ENCODE measurements at places on chromosomes 3 and 15.

DNA sequence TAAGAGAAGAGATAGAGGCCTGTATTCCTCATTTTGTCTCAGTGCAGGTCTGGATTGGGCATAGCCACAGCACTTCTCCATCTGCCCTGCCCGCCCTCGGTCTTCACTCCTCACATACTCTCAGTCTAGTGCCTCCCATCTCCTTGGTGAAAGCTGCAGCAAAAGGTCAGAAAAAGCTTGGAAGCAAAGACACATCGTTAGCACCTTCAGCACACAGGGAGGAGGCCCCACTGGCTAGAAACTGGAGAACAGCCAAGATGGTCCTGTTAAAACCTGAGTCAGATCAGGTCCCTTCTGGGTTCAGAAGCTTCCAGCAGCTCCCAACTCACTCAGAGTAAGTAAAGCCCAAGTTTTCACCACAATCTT is 1.6 kb upstream of the KLF15 start:
- DNase-seq = no peak

- DNase-seq = no peak
Measured at GRCh38 chr3:100030346-100030745, 84.0 kb downstream of the FILIP1L start.

- no peak for DNase-seq
Measured at GRCh38 chr3:23044463-23044862, 158.7 kb upstream of the UBE2E2 start.

DNA sequence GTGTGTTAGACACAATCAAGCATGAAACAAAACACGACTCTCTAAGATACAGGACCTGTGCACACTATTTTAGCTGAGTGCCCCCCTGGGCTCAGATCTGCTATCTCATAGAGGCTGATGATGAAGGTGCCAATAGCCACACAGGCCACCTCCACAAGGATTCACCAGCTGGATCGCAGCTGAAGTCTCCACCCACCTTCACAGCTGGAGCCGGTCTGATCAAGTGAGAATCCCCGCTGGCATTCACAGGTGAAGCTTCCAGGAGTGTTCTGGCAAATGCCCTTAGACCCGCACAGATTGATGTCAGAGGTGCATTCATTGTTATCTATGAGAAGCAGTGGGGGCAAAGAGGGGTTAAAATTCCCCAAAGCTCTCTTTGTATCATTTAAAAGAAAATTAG is 90.1 kb downstream of the DUT start:
- DNase-seq = no peak

DNA sequence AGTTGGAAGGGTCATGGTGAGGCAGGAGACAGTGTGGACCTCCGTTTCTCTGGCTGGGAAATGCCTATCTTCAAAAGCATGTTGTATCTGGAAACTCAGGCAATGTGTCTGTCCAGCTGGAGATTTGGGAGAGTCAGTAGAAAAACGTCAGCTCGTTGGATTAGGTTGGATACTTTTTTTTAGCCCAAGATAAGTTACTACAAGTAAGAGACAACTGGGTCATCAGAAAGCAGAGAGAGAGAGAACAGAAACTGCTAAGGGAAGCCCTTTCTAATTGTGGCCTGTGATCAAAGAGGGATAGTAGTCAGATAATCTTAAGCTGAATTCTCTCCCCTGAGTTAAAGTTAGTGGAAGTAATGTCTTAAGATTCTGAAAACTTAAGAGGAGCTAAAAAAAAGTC is 78.9 kb upstream of the ZNF280D start:
- DNase-seq = no peak

- no peak for DNase-seq
Measured at GRCh38 chr3:196111939-196112386, 30.1 kb upstream of the TFRC start.

- no peak for DNase-seq
Measured at GRCh38 chr15:94265009-94265408, 33.6 kb downstream of the MCTP2 start.

DNA sequence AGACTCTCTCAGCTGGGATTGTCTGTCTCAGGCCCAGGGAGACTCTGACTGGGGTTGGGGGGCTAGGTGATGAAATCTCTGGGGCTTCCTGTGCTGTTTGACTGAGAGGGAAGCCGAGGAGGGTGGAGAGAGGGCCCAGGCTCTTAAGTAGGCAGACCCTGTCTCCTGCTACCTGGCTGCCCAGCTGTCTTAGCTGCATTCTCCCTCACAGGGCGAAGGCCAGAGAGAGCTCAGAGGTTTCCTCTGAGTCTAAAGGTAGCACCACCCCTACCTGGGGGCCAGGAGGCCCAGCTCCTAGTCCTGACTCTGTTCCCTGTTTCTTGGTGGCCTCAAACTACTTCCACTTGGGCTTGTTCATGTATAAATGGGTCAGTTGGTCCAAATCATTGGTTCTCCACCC is 24.4 kb downstream of the SMAD6 start:
- DNase-seq = no peak

- DNase-seq = no peak
Measured at GRCh38 chr15:72375501-72375845, 341 bp downstream of the HEXA start.

DNA sequence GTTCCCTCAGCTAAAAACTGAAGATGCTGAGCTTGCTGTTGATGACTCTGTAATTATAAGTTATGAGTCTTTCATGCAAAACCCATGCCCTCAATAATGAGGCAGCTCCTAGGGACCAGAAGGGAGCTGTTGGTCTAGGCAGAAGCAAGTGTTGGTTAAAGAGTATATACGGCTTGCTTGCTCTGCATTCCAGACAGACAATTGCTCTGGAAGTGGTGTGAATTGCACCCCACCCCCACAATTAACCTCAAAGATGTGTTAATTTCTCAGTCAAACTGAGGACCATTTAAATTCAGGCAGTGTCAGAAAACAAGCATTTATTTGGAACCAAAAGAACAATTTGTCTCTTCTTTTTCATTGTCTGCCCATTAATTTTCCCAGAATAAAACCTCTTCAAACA is 163.5 kb upstream of the EOMES start:
- no peak for DNase-seq

DNA sequence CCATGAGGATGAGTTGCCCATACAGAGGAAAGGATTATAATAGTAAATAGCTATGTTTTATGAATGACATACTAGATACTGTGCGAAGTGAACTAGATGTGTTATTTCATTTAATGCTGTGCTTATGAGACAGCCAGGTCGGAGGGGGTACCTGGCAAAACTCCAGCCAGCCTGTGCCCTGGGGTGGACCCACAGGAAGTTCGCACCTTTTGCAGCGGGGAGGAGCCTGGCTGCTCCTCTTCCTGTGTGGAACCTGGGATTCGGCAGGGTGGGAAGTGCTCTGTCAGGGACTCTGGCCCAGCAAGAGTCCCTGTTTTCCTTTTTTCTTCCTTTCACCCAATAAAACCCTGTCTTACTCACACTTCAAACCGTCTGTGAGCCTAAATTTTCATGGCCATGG is 452.2 kb downstream of the IL5RA start:
- no peak for DNase-seq

DNA sequence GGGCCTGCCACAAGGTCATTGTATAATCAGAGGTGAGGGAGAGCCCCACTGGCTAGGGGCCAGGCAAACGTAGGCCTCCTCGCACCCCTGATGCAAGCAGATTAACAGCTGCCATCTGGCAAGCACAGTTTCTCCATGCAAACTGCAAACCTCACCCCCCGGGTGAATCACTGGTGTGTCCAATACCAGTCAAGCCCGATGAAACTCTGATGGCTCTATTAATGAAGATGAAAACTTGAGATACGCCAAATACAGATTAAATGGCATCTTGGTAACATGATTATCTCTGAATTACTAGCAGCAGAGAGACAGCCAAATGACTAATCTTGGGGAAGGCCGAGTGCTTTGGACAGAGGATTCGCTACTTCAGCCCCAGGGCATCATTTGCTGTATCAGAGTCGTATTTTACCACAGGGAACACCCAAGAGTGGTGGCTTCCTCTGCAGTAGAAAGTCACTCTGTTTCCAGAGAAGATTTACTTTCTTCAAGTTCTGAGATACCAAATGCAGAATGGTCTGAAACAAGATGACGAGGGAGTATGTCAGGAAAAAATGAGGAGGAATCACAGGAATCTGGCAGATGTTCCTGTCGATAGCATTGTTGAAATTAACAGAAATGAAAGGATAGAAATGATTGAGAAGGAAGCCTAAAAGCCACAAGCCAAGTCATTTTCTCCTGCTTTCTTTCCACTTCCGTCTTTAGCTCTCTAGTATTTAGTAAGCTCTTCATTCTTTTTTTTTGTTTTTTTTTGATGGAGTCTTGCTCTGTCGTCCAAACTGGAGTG is 96.2 kb upstream of the NR2F2 start:
- DNase-seq = no peak

- no peak for DNase-seq
Measured at GRCh38 chr15:68379058-68379758, 52.8 kb downstream of the ITGA11 start.

DNA sequence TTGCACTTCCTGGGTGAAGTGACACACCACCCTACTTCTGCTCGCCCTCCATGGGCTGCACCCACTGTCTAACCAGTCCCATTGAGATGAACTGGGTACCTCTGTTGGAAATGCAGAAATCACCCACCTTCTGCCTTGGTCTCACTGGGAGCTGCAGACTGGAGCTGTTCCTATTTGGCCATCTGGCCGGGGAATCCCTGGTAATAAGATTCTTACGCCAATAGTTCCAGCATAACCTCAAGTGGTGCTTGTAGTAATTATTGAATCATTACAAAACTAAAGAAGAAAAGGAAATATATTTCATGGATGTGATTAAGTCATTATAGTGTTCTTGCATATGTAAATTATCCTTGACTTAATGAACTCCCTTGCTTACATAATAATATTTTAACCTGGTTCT is 841.9 kb downstream of the CADM2 start:
- no peak for DNase-seq

GRCh38 chr3:154559623-154560022 is 129.6 kb upstream of the GPR149 start:
- DNase-seq = no peak

DNA sequence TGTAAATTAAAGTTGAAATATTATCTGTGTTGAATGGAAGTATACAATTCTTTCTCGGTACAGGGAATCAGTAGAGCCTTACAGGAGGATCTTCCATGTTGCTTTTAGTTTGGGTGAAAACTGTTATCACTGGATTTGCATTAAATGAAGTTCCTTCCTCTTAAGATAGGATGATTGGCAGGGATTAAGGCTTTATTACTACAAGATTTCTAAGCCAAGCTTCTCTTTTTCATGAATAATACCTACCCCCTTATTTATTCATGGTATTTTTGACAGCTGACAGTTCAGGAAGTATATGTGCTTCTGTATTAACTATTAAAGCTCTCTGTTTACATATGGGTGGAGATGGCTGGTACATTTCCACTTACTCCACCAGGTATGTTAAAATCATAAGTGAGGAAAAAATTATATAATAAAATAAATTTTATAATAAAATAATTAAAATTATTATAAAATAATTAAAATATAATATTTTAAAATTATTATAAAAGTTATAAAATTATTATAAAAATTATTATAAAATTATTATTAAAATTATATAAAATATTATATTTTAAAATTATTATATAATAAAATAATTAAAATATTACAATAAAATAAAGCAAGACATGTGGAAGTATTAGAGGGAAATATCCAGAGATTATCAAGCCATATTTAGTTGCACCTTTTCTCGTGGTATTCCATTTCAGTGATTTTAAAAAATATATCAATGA is 332.9 kb downstream of the ROBO2 start:
- no peak for DNase-seq

- DNase-seq = no peak
Measured at GRCh38 chr3:148856384-148856783, 8.7 kb upstream of the CPA3 start.

DNA sequence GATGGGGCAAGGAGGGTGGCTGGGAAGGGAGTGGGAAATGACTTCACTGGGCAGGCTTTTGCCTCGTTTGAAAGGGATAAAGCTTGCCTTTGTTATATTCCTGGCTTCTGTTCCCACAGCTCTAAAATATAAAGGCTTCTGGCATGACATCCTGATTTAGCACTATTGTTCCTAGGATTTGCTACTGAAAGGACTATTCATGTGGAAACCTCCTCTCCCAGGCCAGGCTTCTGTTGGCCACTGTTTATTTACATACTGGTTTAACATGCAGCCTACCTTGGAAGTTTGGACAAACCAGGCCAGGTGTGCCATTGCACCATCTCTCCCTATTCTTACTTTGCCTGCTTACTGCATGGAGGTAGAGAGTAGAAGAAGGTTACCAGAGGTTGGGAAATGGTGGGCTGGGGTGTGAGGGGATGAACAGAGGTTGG is 2.4 kb upstream of the LMCD1 start:
- no peak for DNase-seq

DNA sequence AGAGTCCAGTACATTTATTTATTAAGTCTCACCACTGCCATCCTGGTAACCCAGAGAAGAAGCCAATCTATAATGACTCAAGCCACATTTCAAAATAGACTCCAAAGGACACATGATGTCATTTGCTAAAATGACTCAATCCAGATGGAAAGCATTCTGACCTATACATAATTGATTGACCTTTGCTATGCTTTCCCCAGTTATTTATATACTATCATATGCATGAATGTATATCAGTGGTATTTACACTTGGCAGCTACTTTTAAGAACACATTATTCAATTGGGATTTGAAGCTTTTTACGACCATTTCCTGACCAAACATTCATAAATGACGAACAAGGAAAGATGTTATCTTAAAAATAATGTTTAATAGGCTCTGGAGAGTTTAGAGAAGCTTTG is 297.2 kb downstream of the FHIT start:
- DNase-seq = no peak

DNA sequence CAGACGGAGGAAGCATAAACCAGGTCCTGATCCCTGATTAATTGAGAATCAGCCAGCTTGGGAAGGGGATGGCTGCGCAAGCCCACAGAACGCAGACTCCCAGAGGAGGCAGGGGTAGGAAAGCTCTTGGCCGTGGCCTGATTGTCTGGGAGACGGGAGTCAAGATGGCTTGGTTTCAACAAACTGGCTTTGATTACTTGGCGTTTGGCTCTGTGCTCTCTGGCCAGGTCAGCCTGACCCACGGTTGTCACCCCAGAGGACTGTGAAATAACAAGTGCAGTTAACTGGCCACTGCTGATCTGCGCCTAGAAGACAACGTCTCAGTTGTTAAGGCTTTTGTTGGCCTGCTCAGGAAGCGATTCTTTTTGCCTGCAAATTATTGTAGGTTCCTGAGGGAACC is 387.0 kb upstream of the PROK2 start:
- no peak for DNase-seq

DNA sequence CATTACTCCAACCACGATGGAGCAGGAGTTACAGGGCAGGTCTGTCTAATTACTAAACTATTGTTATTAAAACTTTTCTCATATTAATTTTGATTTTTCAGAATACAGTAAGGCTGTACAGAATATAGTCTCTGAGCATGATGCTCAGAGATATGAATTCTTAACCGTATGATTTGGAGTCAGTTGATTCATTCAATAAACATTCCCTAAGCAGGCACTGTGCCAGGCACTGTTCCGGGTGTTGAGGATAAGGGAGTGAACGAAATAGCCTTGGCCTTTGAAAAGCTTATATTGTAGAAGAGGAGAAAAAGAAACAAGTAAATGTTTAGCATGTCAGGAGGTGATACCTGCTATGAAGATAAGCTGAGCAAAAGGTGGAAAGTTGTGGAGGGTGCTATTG is 187.3 kb downstream of the KCNAB1 start:
- no peak for DNase-seq

- DNase-seq = no peak
Measured at GRCh38 chr3:13839253-13839652, 40.6 kb downstream of the WNT7A start.
